ENCODE measurements at places on chromosomes 4 and X. TPM values are rescaled to one million over a fixed set of nuclear protein-coding genes. Genes with fewer than 3 reads are reported as not detected.

DNA sequence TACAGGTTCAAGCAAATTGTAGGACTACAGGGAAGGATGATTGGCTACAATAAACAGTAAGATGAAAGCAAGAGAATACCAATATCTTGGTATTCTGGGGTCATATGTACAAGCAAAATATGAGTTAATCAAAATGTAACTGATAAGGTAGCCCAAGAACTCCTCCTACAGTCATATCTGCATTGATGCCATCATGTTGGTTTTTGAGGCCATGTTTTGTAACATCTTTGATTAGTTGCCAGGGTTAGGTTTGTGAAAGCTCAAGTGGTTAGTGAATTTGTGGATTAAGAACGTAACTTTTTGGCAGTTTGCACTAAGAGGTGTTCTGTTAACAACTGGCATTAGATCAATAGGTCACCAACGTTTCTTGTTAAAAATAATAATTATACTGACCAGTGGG lies 59.6 kb downstream of the USP9X start:
- DNase-seq: no peak

GRCh38 chr4:184972991-184973390 lies 45.3 kb upstream of the HELT start:
- DNase-seq: no peak

- no peak for DNase-seq
Observed at GRCh38 chr4:156481845-156482244, 489.8 kb downstream of the PDGFC start.

- no peak for DNase-seq
Observed at GRCh38 chr4:184548316-184548647, 73.9 kb upstream of the IRF2 start.

Gene MND1
- total RNA-seq: not detected

Gene USP53
- total RNA-seq: 34.6 TPM

Gene UGT2B10
- total RNA-seq: not detected

Measured in left ventricle myocardium superior (tissue), 1 donor.